Hematopoietic multipotent progenitor cell treated with erythropoietin and hydrocortisone succinate and interleukin-3 and kit ligand, for 6 days (in vitro differentiated cells): ENCODE measurements at places on chromosomes 11 and 22.

DNA sequence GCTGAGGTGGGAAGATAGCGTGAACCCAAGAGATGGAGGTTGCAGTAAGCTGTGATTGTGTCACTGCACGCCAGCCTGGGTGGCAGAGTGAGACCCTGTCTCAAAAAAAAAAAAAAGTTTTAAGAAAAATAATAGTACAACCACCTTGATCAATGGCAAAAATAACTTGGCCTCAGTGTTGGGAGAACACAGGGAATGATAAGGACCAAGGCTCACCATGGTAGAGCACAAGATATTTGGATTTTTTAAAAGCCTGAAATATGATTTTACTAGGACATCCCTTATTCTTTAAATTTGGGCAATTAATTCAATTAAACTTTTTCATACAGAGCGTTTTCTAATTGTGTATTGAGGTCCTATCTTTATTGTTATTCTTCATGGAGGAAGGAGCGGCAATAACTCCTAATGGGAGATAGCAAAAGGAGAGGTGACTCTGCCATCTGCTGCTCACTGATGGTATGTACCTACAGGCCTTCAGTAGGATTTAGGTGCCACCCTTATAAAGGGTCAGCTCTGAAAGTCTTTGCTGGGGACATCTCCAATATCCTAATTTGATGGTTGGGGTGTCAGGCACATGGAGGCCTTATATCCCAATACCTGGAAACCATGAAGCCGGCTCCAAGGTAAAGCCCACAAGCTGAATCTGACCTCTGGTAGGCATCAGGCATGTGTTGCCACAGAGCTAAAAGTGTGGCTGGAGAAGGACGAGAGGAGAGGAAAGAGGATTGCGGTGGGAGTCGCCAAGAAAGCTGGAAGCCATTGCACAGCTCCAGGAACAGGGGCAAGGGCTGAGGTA is 21.9 kb upstream of the POLD3 start:
- DNase-seq = peak; percentile 88

GRCh38 chr11:10970926-10971325 is 113.1 kb upstream of the ZBED5 start:
- no peak for DNase-seq

- no peak for DNase-seq
These were observed 92.0 kb downstream of the TMPRSS5 start for GRCh38 chr11:113614097-113614496.

GRCh38 chr22:50049299-50050195 is 8.6 kb downstream of the TTLL8 start:
- DNase-seq = no peak

DNA sequence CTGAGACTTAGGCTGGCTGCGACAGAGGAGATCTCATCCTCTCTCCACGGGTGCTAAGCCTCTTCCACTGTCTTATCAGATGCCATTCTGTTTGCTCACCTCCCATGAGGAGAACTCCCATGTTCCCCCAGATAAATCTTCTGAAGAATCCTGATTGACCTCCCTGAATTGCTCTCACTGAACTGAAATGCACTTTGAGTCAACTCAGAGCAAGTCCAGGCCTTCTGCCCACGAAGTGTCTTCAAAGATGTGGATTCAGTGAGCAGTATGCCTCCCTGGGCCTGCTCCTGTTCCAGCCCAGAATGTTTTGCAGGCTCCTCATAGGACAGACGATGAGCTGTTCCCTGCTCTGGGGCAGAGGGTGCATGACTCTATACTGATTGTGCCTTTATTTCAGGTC is 17.4 kb downstream of the TUB start:
- DNase-seq = no peak

GRCh38 chr11:9180784-9181183 is 84.4 kb downstream of the DENND5A start:
- no peak for DNase-seq

- no peak for DNase-seq
These were observed 24.9 kb downstream of the PGM2L1 start for GRCh38 chr11:74373382-74373781.

DNA sequence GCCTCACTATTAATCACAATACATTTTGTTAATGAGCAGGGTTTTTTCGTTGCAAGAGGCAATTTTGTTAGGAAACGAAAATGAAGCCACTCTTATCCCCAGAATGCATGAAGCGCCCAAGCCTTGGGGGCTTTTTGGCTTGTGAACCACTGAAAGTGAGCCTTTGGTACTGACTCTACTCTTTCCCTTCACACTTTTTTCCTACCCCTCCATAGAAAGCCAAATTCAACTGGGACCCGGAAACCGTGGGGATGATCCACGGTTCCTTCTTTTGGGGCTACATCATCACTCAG is 4.8 kb downstream of the SLC17A6 start:
- DNase-seq = no peak

DNA sequence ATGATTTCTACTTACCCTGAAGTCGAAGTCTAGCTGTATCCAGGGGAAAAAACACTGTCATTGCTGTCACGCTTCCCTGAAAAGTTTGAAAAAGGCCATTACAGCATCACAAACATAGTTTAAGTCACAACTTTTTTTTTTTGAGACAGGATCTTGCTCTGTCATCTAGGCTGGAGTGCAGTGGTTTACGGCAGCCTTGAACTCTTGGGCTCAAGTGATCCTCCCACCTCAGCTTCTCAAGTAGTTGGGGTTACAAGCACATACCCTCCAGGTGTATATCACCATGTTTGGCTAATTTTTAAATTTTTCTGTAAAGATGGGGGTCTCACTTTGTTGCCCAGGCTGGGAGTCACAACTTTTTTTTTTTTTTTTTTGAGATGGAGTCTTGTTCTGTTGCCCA is 20.1 kb downstream of the SLC25A17 start:
- DNase-seq = no peak

DNA sequence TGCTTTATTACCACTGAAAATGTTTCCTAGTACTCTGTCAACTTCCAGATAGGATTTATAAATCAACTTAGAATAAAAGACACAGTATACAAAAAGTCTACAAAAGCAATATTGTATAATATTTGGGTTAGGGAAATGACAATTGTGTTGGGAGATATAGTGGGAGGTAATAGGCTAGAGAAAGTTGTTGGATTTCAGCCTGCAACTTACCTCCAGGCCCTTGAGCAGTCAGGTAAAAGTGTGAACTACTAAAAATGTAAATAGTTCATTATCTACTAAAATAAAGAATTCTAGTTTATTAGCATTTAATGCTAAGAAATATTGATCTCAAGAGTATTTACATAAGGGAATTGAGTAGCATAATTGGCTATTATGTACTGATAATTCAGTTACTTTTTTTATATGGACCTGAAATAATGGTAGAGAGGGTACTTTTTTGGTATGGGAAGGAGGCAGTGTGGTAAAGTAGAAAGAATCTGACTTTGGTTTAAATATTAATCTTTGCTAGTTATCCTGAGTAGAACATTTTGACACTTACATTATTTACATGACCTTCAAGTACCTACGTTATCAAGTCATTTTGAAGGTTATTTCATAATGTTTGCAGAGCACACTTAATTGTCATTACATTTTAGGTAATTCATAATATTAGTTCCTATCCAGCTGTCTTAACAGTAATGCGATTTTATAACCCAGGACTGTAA is 55.0 kb downstream of the DYNC2H1 start:
- DNase-seq = no peak

DNA sequence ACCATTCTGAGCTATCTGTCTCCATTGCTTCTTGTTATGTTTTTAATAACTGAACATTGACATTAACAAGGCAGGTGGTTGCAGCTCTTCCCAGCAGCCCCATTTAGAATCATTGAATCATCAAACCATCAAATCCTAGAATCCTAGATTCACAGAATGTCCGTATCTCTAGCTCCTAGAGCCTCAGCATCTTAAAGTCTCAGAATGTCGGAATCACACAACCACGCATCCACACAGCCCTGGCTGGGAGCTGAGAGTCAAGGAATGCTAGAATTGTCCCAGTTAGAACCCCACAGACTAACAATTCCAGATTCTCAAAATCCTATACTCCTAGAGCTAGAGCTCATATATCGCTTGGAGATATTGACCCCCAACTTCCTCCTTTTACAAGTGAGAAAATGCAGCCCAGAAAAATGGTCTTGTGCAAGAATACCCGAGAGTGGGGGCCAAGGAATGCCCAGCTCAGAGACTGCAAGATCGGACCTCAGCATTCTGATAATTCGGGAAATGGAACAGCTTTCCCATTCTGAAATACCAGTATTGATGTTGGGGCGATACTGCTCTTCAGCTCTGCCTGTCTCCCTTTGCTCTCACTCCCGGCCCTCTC is 38.8 kb downstream of the PDE2A start:
- no peak for DNase-seq

DNA sequence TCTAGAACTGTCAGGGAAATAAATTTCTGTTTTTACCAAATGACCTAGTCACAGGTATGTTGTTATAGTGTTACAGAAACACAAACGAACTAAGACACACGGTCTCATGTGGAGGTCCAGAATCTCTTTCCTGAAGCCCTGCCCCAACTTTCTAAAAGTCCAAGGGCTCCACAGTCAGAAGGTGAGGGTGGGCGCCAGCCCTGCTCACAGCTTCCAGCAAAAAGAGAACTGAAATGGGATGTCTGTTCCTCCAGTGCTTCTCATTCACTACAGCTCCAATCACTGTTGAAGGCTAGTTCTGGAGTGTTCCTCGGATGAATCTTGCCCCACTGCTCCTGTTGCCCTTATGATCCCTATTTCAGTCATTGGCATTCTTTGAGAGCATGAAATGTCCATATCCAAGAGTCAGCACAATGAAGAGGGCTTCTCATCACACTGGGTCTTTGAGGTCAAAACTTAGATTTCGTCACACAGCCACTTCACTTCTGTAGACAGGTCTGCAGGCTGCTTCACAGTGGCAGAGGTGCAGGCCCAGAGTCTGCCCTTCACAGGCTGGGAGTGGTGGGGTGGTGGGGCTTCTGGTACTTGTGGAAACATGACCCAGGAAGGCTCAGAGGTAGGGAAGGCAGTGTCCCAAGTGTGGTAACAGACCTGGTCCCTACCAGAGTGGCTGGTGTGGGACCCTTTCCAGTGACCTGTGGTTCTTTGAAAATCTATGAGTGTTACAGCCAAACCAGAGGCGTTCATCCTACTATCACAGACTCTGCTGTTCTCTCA is 34.9 kb downstream of the FAM181B start:
- no peak for DNase-seq

GRCh38 chr22:24401931-24402367 is 25.4 kb upstream of the ADORA2A start:
- DNase-seq = no peak

DNA sequence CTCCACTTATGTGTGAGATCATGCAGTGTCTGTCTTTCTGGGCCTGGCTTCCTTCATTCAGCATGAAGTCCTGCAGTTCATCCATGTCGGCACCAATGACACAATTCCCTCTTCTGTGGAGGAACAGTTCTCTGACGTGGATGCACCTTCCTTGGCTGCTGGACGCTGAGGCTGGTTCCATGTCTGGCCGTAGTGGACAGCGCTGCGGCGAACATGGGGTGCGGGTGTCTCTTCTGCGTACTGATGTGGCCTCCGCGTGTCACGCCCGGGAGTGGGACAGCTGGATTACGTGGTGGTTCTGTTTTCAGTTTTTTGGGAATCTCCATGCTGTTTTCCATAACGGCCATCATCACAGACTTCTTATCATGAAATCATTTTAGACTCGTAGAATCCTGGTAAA is 16.9 kb upstream of the MUC2 start:
- DNase-seq = no peak
